Vagina (tissue), 2 donors: ENCODE measurements at places on chromosomes 13 and 19.

DNA sequence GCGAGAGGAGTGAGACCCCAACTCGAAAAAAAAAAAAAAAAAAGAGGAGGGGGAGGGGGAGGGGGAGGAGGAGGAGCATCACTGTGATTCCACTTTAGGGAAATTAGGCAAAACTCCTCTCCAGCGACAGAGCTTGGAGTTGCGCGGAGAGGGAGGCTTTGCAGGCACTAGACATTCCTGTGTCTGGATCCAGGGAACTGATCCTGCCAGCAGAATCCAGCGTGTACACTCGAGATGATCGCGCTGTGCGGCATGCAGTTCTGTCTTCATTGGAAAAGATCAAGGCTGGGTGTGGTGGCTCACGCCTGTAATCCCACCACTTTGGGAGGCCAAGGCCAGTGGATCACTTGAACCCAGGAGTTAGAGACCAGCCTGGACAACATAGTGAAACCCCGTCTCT lies 29.6 kb upstream of the KLF2 start:
- no peak for DNase-seq

DNA sequence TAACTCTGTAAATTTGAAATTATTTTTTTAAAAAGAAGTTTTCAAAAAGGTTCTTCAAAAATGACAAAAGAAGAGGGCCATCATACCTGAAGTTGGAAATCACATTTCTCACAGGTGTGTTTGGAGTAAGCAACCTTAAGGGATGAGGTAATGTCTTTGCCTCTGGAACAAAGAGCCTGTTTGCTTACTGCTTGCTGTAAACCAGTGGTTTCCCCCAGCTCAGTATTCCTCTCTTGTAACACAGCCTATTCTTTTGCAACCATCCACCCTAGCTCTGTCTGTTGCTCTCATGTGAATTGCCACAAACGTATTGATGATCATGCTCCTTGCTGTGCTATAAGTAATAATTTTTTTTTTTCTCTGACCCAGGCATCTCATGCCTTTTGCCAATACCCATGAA lies 38.1 kb downstream of the UCHL3 start:
- no peak for DNase-seq

DNA sequence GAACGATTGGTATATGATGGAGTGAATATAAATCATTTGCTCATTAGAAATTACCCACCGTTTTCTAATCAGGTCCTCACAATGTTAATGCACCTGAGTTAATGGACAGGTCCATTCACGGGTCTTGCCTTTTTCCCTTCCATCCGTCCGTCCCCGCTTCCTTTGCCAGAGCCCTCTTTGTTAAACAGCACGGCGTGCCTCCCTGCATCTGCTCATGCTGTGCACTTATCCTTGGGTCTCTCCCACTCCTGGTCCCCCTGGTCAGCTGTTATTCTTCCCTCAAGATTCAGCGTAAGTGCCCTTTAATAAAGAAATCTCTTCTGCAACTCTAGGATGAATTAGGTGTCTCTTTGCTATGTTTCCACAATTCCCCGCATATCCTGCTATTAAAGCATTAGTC lies 324.5 kb downstream of the DNAJC15 start:
- no peak for DNase-seq

DNA sequence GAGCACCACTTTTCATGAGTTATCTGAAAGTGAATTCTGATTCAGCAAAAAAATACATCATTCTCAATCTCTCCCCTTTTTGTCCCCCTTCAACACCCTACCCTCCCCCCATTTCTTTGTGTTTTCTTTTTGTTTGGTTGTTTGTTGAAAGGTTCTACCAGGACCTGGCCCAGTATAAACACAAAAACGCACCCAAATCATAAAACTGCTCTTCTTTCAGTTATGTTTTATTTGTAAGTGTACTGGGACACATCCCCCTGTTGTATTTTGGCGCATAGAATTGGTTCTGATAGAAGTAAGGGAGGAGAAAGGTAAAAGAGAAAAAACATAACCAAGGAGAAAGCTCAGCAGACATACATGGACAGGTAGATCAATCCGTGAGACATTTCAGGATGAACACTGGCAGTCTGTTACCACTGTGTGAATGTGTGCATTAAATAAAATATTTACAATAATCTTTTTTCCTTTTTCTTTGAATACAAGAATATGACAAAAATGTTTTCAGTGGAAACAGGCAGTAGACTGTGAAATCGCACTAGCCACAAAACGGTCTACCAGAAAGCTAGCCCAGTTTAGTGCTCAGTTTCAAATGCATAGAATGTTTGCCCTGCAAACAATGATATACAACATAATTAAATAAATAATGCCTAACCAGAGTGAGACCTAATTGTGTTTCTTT lies 4.2 kb downstream of the POU4F1 start:
- no peak for DNase-seq

GRCh38 chr19:30663611-30664174 lies 291.5 kb downstream of the ZNF536 start:
- no peak for DNase-seq
